ENCODE measurements at places on chromosomes 1 and 21.
A peak's percentile ranks its signal among the peaks of the same experiment; 100 is the strongest.

DNA sequence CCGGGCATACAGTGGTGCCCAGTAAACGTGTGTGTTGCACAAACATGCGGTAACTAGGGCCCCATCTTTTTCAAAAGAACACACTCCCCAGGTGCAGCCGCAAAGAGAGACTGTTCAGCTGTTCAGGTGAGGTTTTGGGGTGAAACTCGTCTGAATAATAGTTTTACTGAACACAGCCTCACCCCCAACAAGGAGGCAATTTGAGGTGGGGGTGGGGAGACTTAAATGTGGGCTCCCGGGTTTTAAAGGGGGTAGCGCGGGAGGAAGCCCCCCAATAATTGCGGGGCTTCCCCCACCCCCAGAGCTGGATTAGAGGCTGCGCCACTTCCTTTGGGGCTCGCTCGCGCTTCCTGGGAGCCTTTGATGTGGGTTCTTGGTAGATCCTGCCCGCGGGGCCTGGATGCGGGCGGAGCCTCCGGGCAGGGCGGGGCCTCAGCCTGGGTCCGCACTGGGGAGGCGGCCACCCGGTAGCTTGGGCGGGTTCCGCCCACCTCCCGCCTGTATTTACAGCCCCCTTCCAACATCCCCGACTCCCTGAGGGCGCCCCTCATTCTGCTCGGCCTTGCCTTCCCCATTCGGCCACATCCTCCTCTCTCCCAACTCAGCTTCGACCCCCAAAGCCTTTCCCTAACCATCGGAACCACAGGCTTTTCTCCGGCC, 6.4 kb upstream of the EPHA2 start:
- DNase-seq = no peak

DNA sequence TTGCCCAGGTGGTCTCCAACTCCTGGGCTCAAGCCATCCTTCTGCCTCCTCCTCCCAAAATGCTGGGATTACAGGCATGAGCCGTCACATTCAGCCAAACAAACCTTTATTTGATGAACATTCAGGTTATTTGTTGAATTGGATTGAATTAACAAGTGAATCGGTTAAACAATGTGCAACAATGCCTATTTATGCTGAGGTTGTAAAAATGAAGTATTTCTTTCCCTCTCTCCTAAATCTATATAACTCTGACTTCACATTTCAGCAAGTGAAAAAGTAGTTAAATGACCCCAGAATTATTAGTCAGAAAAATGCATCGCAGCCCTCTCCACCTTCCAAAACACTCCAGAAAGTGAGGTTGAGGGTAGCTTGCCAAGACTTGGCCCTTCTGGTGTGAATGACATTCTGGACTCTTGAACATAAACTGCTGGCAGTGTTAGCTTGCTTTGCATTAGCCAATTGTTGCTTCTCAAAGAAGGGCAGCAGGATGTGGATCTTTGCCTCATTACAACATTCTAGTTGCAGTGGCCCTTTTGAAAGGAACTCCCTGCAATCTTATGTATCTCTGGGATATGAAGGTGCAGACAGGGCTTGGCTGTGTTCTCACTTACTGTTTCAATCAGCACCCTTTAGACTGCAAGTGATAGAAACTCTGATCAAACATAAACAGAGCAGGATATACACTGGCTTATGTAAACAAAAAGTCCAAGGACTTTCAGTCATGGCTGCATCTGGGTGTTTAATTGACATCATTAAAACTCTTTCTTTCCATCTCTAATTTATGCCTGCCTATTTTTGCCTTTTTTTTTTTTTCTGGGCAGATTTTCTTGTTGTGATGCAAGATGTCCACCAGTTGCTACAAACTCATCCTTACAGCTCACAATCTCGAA, 22.4 kb downstream of the EDN2 start:
- DNase-seq = no peak

GRCh38 chr1:52153010-52153409, 11.1 kb downstream of the ZFYVE9 start:
- DNase-seq = no peak

DNA sequence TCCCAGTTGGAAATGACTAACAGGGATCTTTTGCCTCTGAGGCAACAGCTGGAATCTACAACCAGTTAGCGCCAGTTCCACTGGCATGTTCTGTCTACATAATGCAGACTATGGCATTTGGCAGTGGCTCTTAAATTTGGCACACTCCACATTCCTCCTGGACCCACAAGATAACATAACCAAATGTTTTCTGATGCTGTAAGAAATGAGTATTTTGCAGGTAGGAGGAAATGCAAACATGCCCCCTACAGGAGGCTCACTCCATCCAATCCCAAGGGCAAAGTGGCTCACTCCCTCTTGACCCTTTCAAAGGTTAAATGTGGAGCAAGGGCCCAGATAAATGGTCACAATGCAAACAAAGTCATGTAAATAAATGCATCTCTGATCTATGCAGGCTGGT, 129.2 kb upstream of the PROX1 start:
- DNase-seq = no peak

GRCh38 chr1:227317011-227317451, 1.3 kb downstream of the CDC42BPA start:
- DNase-seq = no peak

DNA sequence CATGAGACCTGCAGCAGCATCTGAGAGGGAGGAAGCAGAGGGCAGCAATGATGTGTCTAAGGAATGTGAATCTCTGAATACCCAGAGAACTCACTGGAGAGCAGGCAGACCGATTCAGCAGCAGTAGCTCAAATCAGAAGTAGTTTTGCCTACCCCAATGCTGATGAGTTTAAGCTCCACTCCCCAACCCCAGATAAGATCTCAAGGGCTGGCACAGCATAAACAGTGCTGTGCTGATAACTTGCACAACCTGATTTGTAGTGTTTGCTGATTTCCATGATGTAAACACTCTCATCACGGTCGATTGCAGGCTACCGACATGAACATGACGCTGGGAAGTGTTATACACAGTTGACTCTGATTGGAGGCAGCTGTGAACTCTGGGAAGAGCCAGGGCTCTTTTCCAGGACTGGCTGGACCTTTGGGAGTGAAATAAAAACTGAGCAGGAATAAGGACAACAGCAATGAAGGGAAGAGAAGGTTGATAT, 11.2 kb upstream of the HMGCS2 start:
- no peak for DNase-seq

- no peak for DNase-seq
Measured at GRCh38 chr1:247385283-247385682, 30.7 kb upstream of the NLRP3 start.

DNA sequence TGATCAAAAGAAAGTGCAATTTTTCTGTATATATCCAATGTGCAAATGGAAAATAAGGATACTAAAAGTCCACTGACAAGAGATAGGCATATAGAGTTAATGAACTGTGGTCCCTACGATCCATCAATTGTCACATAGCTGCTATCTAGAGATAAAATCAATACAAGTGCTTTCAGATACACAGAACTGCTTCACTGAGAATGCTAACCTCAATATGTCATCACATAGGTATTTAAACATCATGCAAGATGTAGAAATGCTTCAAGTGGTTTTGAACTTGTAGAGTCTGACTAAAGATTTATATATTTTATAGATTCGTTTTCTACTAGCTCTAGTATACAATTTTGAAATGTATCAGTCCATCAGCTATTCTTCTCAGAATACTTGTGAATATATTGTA, 1604.7 kb downstream of the PLA2G4A start:
- DNase-seq = no peak

DNA sequence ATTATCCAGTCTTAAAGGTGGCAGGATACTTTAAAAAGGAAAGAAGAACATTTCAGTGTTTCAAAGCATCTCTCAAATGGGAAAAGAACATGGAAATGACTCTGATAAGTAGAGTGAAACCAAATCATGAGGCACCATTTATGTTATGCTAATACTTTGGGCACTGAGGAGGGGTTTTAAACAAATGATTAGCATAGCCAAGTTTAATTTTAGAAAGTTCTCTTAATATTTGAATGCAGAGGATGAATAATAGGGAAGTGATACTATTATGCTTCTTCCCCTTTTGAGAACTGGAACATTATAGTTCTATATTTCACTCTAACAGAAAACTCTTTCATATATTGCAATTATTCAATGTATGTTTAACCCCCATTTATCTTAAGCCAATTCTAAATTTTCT, 1181.9 kb upstream of the PRMT6 start:
- no peak for DNase-seq

GRCh38 chr1:40673452-40673851, 8.0 kb upstream of the RIMS3 start:
- DNase-seq = no peak

GRCh38 chr1:215201283-215201682, 118.7 kb downstream of the KCNK2 start:
- DNase-seq = no peak

- no peak for DNase-seq
Measured at GRCh38 chr1:212920246-212920645, 30.1 kb upstream of the VASH2 start.

DNA sequence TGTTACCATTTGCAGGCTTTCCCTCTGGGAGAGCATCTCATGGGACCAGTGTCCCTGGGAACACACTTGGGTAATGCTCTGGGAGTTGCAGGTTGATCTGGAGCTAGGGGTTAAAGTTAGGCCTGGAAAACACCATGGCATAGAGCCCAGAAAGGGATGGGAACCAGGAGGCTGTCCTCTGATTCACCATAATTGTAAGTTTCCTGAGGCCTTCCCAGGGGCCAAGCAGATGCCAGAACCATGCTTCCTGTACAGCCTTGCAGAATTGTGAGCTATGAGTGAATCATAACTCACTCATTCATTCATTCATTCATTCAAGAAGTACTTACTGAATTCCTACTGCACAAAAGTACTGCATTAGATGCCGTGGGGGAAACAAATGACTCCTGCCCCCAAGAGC, 50.0 kb downstream of the LACTBL1 start:
- no peak for DNase-seq

DNA sequence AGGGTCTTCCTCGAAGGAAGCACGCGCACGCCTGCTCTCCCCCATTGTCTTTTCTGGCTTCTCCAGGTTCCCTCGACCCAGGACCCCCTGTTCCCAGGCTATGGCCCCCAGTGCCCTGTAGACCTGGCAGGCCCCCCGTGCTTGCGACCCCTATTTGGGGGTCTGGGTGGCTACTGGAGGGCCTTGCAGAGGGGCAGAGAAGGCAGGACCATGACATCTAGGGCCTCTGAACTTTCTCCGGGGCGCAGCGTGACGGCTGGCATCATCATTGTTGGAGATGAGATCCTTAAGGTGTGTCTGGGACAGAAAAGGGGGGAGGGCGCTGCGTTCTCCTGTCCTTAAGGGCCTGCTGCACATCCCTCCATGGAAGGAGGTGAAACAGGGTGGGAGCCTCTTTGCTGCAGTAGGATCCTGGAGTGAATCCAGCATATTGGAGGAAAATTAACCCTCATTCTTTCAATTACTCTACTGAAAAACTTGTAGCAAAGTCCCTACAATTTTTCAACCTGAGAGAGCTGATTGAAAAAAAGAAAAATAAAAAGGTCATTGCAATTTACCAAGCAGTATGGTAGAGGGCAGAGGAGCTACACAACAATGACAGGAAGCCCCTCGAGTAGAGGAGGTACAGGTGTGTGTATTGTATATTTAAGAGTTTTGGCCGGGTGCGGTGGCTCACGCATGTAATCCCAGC, 777 bp downstream of the FLAD1 start:
- no peak for DNase-seq

GRCh38 chr1:241007668-241008067, 349.3 kb downstream of the RGS7 start:
- DNase-seq = no peak

- no peak for DNase-seq
Measured at GRCh38 chr1:145719230-145720079, at the start of gene CD160. TSS of gene CD160 (plus strand) at chr1:145719499. CDS start at chr1:145728328, 8,829 bp downstream.

- DNase-seq = no peak
Measured at GRCh38 chr1:214895011-214895600, 187.4 kb upstream of the KCNK2 start.

DNA sequence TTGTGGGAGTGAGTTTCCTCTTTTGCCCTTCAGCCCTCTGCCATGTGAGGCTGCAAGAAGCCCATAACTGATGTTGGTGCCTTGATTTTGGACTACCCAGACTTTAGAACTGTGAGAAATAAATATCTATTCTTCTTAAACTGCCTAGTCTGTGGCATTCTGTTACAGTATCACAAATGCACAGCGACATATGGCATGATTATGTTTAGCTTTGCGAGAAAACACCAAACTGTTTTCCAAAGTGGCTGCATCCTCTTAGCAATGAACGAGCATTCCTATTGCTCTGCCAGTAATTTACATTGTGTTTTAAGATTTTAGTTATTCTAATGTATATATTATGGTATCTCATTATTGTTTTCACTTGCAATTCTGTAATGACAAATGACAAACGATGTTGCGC, 246.7 kb downstream of the HLX start:
- no peak for DNase-seq

DNA sequence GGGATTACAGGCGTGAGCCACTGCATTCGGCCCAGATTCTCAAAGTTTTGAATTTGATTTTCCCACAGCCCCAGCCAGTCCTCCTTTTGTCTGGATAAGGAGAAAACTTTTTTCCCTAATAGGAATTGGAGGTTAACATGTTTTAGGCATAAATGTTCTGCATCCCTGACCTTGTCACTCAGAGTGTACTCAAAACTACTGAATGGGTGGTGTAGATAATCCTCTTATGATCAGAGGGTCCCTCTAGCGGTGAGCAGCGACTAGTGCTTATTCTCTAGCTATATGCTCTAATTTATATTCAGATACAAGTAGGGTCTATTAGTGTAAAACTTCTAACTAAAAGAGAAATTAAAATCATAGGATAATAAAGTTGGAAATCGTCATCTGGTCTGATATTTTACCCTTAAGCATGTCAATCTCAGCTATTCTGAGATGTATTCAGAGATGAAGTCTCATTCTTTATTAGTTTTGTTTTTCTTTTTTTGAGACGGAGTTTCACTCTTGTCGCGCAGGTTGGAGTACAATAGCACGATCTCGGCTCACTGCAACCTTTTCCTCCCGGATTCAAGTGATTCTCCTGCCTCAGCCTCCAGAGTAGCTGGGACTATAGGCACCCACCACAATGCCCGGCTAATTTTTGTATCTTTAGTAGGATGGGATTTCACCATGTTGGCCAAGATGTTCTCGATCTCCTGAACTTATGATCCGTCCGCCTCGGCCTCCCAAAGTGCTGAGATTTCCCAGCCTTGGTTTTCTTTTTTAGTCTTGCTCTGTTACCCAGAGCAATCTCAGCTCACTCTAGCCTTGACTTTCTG, 2.7 kb upstream of the PSMD4 start:
- DNase-seq = peak; percentile 50

- no peak for DNase-seq
Measured at GRCh38 chr1:172566196-172566997, 33.4 kb downstream of the SUCO start.

GRCh38 chr1:162681122-162681436, 48.8 kb downstream of the DDR2 start:
- DNase-seq = no peak

GRCh38 chr1:151831605-151832004, at the start of gene RORC:
TSS of gene RORC (minus strand) at chr1:151831802. CDS start at chr1:151831764, 38 bp downstream.
- DNase-seq = no peak

DNA sequence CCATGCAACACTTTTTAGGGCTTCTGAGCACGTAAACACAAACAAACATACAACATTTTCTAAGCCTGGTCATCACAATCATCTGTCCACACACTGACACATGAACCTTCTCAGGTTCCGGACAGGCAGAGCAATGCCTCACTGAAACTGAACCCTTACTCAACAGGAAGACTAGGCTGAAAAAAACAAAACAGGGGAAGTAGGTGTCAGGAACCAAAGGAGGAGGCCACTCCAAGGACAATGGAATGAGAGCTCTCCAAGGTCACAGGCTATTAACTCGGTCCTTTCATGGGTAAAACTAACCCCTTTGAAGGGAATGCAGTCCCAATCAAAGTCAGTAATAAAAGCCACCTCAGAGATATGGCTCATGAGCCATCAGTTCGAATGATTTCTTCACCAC, 76.6 kb downstream of the FAM78B start:
- no peak for DNase-seq

Data from stimulated activated CD4-positive, alpha-beta T cell treated with anti-CD3 and anti-CD28 coated beads, Interleukin-12 subunit alpha, Interleukin-12 subunit beta, amount 100 ng/mL, for 48 hours (primary cell).